ENCODE measurements at places on chromosomes 3 and 15.

GRCh38 chr3:52986938-52987337 is 58.9 kb downstream of the SFMBT1 start:
- no peak for DNase-seq

- DNase-seq: no peak
Measured at GRCh38 chr3:72614394-72615074, 233.7 kb downstream of the SHQ1 start.

DNA sequence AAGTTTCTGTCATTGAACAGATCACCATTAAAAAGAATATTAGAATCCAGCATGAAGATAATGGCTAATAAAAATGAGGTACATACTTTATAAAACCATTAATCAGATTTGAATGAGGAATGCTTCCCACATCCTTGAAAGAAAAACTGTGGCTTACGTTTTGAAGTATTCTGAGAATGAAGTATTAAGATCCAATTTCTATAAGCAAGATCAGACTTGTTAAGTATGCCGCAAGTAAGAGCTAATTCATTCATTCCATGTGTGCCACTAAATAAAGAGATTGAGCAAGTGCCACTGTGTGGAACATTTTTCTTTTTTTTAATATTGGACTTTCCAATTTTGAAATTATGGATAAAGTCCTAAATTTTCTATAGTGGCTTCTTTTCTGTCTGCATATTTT is 30.6 kb downstream of the NMD3 start:
- no peak for DNase-seq

DNA sequence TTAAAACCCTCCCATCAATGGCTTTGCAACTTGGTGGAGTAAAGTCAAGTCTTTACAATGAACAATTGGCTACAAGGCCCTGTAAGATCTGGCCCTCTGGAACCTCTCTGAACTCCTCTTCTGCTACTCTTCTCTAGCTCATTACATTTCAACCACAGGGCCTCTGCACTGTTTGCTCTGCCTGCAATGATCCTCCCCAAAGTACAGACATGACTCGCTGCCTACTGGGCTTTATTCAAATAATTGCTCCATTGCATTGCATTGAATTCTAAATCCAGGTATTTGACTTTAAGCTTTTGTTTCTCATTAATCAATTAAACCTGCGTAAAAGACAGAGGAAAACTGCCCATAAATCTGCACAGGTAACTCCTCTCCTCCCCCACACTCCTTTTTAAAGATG is 96.7 kb downstream of the CD47 start:
- DNase-seq: no peak

GRCh38 chr3:187858711-187859110 is 113.4 kb upstream of the BCL6 start:
- no peak for DNase-seq

- DNase-seq: no peak
Measured at GRCh38 chr3:40768046-40768445, 243.3 kb downstream of the ZNF621 start.

GRCh38 chr15:94041746-94042145 is 189.6 kb upstream of the MCTP2 start:
- DNase-seq: no peak

GRCh38 chr3:97138914-97139541 is 324.6 kb downstream of the EPHA6 start:
- no peak for DNase-seq

DNA sequence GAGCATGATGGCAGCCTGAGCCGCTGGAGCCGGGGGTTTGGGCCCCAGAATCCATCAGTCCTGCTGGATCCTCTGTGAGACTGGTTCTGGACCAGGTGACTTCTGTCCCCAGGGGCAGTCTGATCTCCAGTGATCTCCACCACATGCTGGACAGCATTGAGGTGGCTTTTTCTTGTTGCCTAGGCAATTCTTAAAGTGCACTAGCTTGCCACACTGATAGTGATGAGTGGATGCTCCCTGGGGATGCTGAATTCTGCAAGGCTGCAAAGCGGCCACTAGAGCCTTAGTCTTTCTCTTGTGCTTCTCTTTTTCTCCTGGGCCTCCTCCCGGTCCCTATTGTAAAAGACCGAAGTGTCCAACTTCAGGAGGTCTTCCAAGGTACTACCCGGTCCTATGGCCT is 70.4 kb upstream of the ATP11B start:
- no peak for DNase-seq

GRCh38 chr15:95603802-95604201 is 726.7 kb upstream of the NR2F2 start:
- no peak for DNase-seq

GRCh38 chr3:190074817-190075216 is 45.9 kb downstream of the P3H2 start:
- no peak for DNase-seq

DNA sequence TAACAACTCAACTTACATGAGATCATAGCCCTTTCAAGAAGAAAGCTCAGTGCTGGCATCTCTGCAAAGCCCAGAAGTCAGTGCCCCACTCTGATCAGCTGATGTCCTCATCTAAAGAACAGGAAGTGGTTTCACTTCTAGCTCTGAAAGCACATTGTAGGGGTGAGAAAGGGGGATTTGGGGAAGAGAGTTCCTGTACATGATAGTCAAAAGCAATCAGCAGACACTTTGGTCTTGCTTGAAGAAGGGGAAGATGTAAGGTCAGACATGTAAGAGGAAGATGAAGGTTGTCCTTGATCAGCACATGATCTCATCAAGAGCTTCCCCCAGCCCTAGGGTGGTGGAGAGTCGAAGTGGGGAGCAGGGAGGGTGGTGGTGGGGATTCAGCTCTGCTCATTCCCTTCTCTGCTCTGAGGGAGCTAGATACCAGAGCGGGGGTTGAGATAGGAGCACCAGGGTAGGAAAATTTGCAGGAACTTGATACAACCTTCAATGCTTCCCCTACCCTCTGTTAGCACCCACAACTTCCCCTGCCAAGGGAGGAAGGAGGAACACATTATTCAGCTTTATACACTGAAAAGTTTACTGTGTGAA is 76.4 kb upstream of the ETV5 start:
- no peak for DNase-seq

DNA sequence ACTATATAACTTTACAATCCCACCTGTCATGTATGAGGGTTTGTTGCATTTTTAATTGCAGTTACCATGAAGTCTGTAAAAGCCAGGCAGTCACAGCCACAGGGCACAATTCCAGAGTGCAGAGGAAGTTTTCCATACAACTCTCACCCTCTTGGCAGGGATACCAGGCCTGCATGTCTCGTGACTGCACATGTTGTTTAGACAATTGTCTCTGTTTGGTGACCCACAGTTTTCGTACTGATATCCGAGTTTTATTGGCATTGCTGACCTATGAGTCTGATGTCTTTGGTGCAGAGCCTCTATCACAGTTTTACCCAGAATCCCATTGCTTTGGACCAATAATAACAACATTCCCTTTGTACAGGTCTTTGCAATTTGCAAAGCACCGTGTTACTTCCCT is 24.9 kb upstream of the MYZAP start:
- DNase-seq: no peak

DNA sequence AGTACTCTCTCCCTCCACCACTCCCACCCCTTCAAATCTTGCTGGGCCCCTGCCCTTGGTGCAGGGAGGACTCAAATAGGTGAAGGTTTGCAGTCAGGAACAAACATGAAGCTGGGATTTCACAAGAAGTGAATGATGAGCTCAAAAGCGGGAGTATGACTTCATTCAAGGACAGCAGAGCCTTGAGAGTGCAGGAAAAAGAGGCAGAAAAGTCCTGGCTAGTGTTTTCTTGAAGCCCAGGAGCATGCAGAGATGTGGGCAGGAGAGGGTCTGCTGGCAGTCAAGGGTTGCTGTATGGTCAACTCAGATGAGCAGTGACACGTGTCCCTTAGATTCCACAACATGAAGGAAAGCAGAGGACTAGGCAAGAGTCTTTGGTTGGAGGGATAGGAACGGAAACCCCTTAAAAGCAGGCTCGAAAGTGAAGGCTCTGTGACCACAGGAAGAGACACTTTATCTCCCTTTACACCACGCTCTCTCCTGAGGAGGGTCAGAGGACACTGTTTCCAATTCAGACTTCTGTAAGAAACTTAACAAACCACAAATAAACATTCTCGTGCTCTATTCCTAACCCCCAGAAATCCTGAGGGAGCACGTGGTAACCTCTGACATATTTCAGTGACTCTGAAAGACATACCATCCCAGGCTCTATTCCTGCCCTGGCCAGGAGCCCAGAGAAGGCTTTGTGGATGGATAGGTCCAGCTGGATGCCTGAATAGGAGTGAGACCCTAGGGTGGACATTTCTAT is 168.0 kb upstream of the NDN start:
- no peak for DNase-seq

DNA sequence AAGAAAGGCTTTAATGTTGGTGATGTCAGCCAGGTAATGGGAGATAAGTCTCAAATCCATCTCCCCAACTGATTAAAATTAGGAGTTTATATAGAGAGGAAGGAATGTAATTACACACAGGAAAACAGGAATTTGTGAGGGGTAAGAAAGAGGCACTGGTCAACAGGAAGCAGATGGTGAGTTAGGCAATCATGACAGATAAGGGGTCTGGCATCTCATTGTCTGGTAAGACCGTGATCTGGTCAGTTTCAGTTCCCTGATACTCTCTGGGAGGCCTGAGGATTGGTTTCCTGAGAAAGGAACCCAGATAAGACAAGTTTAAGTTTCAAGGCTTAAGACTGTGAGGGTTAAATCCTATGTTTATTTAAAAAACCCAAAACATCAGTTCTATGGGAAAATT is 414.7 kb upstream of the ARRDC4 start:
- DNase-seq: no peak

DNA sequence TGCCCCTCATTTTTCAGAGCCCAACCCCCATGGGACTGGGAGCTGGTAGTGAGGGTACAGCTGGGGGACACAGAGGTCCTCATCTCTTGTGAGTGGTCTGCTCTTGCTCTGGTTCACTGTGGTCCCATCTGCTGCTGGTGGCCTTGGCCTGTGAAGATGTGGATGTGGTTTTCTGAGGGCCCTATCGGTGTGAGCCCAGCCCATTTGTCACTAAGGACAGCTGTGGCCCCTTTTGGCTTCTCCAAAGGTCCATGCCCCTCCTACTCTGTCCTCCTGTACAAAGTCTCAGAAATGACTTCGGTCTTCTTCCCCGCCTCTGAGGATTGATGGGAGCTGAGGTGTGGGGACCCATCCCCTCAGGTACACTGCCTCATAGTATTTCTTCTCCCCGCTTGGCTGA is 21.0 kb downstream of the LIPC start:
- no peak for DNase-seq

DNA sequence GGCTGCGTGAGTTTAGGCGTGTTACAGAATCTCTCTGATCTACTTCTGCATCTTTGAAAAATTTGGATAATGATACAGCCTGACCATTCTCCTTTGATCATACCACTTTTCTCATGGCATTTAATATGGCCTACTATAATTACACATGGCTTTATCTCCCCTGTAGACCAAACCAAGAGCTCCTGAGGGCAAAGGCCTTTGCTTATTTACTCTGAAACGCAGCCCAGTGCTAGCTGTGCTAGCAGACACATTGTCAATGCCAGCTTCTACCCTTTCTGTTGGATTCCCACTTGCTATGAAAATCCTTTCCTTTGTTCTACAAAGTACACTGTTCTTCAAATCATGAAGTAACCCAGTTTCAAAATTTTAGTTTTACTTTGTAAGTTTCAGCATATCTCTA is 16.5 kb upstream of the VGLL4 start:
- DNase-seq: no peak

DNA sequence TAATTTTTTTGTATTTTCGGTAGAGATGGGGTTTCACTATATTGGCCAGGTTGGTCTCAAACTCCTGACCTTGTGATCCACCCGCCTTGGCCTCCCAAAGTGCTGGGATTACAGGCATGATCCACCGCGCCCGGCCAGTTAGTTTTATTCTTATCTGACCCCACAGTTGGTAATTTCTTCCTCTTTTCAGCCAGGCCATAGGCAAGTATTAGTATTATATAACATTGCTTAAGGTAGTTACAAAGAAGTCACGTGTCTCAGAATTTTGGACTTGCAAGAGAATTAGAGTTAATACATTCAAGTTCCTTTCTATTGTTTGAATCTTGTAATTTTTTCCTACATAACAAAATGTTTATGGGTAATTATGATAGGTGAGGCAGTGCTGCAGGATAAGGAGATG is 334.8 kb downstream of the LPP start:
- no peak for DNase-seq

- DNase-seq: no peak
Measured at GRCh38 chr3:194000100-194000499, 135.8 kb upstream of the HES1 start.

DNA sequence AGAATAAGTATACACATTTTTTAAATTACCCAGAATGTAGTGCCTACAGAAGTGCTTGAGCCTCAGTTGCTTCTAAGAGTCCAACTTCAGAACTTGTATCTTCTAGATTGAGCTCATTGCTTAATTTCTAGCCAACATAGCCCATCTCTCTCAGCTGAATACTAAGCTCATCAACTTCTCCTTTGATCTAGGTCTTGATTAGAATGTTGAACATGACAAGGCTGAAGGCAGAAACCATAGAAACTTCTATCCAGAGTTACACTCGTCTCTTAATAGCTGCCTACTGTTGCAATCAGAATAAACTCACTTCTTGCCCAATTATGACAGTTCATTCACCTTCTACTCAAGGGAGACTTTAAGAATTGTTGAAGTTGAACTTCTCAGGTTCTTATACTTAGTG is 327.3 kb upstream of the THBS1 start:
- DNase-seq: no peak

DNA sequence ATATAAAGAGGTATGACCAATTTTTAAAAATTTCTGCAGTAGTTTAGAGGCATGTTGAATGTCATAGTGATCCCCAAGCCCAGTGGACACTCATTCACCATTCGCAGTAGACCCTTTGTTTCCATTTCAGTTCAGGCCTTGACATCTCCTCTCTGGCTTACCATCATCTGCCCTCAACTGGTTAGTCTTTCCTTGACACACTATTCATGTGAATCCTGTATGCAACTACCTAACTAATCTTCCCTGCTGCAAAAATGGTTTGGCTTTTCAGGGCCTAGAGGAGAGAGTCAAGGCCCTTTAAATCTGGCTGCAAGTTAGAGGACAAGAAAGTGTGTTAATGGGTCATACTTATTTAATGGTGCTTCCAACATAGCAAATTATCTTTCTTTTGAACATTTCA is 10.9 kb downstream of the APH1B start:
- DNase-seq: no peak

DNA sequence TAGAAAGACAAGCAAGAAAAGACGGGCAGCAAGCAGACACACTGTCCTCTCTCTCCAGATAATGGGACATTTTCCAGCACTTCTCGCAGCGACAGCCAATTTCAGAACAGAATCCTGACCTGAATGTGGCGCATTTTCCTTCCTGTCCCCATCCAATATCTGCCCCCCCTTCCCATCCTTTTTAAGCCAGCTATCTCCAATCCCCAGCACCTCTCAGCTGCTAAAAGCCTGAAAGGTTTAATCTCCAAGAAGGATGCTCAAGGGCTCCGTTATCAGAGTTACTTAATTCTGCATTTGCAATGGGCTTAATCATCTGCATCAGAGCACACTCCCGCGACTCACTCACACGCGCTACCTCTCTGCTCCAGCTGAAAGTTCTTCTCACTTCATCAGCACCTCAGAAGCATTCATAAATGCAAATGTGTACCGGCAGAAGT is 50.5 kb downstream of the SRGAP3 start:
- no peak for DNase-seq
